RKO (cell line): ENCODE measurements at places on chromosomes 4 and X.

DNA sequence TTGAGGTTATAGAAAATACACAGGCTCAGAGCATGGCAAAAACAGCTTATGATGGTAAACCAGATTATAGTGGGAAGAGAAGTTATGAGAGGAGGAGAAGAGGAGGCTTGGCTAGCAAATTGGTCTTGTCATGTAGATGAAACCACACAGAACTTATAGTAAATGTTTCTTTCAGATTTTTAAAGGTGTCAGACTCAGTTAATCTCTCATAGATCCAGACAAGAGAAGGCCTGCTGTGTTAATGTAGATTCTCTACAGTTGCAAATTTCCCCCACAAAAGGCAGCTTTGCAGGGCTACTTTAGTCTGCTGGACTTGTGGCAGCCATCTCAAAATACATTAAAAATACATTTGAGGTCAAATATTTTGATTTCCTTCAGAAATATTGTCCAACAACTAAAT lies 1731.7 kb downstream of the ARAP2 start:
- DNase-seq = no peak

DNA sequence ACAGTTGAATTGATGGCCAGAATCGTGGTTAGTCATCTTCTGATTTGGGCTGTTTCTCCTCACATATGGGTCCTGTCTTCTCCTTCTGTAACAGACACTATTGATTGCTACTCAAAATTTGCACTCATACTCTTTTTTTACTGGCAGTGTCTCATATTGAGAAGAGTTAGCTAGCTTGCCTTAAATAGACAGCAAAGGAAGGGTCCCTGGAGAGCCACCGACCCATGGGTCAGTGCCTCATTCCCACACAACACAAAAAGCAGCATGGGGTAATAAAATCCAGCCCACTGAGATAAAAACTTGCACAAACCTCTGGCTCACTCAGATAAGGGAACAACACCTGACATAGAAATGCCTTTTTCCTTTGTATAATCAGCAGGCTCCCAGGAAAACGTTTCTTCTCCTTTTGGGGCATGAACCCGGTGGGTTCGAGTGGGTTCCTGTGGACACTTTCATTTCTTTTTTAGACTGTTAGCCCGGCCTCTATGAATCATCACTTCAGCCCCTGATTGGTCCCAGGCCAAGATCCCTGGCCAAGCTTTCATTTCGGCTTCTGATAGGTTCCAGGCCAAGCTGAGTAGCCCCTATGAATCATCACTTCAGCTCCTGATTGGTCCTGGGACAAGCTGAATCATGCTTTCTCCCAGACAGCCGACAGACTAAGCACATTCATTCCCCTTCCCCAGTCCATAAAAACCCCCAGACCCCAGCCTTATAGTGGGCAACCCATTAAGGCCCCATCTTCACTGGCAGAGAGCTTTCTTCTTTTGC lies 408.1 kb downstream of the DCAF12L2 start:
- DNase-seq = peak; percentile 63

DNA sequence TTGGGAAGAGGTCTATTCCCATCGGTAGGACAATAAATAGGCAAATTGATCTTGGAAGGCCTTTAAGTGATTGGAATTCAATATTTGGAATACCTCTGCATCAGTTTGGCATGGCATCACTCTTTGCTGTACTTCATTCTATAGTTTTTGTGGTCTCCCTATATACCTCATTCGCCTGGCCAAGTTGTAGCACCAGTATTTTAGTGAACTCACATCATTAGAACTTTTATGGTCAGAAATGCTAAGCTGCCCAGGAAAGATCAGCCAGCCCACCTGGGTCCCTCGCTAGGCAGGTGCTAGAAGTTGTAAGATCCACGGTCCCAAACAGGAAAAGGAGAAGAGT lies 40.3 kb downstream of the ZCCHC13 start:
- DNase-seq = no peak

GRCh38 chr4:148054275-148054674 lies 322.4 kb downstream of the ARHGAP10 start:
- DNase-seq = no peak

- DNase-seq = peak; percentile 46
These were observed 42.4 kb upstream of the ARHGEF6 start for GRCh38 chrX:136823175-136823574.

- DNase-seq = peak; percentile 7
These were observed 1910.0 kb upstream of the TENM3 start for GRCh38 chr4:180333162-180333561.

- no peak for DNase-seq
These were observed 50.2 kb downstream of the JAKMIP1 start for GRCh38 chr4:6150046-6150735.

DNA sequence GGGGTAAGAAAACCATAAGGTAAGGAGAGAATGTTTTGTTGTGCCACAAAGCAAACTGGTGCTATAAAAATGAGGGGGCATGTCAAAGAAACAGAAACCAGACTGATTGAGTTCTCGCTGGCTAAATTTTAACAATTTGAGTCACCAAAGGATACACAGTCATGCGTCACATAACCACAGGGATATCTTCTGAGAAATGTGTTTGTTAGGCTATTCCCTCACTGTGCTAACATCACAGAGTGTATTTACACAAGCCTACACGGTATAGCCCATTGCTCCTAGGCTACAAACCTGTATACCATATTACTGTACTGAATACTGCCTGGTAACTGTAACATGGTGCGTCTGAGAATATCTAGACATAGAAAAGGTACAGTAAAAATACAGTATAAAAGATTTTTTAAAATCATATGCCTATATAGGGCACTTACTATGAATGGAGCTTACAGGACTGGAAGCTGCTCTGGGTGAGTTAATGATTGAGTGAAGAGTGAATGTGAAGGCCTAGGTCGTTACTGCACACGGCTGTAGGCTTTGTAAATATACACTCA lies 50.1 kb downstream of the FBXW7 start:
- DNase-seq = peak; percentile 59
